NCI-H1417 treated with DMSO at 0.1 percent for 48 hours (cell line): ENCODE measurements at places on chromosomes 5 and 9.

DNA sequence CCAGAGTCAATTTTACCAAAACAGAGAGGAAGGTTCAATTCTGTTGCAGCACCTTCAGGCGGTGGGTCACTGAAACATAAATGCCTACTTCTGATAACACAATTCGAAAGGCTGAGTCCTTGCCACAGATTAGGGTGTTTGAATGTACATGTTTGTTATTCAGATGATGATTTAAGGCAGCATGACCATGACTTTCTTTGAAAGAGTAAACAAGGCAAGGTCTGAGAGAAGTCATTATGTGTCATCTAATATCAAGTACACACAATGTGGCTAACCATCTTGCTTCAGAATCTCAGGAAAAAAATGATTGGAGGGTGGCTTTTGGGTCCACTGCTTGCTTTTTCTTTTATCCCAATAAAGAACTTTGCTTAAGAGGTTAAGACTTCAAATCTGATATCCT, 457.5 kb downstream of the TAF11L14 start:
- DNase-seq, result no peak

DNA sequence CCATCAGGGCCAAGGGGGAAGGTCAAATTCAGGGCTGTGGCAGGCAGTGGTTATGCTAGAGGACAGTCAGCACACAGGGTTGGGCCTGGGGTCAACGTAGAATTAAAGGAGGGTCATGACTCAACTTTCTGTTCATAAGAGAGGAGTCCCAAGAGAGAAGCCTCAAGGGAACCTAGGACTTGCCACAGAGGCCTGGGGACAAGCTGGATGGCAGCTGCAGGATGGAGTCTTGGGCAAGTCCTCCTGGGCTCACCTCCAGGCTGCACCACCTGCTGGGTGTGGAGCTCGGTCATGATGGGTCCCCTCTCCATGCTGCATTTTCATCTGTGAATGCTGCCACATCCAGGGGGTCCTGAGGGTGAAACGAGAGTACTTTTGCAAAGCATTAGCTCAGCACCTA, 9.0 kb upstream of the WNK2 start:
- DNase-seq, result no peak

- no peak for DNase-seq
Observed at GRCh38 chr5:167284222-167284890, 1007.1 kb upstream of the WWC1 start.

DNA sequence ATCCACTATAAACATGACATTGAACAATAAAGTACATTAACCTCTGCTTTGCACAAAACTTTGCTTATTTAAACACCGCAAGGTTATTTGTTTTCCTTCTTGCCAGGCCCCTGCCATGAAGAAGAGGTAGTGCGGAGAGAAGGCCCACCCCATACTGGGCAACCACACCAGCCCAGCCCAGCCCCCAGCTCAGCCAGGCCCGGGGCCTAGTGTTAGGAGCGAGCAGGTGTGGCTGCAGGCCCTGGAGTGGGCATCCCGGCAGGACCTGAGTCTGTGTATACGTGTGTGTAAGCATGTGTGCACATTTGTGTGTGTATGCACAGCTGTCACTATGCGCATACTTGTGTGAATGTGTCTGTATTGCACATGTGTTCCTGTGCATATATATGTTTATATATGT, 90.4 kb upstream of the MVB12B start:
- no peak for DNase-seq

- no peak for DNase-seq
Observed at GRCh38 chr5:147092044-147092443, 142.8 kb upstream of the STK32A start.

DNA sequence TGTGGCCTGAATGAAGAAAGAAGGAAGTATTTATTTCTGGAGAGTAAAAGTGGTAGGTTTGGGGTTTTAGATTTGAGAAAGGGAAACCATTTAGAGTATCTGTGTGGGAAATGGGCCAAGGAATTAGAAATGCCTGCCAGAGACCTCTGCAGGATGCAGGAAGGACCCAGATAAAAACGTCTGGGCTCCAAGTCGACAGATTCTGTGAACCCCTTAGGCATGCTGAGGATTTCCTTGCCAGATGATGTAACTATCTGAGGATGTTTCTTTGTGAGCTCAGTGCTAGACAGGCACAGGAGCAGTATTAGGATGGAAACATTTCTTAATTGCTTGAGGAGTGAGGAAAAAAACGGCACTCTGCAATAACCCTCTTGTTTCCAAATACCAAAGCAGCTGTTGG, 251.8 kb upstream of the DMRT1 start:
- no peak for DNase-seq

DNA sequence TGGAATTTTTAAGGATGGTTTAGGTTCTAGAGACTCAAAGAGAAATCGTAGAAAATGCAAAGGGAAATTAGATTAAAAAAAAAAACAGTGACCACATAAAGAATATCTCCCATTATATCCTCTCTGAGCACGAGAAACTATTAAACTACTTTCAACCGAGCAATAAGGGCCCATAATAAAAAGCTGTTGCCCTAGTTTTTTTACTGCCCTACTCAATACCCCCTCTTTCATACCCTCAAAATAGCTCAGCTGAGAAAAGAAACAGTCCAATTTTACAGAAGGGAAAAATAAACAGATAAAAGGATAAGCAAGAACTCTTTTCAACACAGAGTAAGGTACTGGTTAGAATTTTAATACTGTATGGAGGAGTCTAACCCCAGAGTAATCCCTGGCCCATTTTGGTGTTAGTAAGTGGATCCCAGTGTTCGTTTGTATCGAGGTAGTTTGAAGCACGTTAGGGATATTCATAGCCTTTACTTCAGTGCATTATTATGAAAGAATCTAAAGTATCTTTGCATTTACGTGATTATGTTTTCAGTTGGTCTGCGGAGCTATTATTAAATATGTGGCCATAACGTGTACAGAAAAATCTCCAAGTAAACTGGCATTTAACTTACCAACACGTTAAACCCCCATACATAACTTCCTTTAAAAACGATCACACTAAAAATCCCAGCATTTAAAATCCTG, 980 bp upstream of the RHOBTB3 start:
- no peak for DNase-seq

- no peak for DNase-seq
Observed at GRCh38 chr9:133282464-133283238, 7.7 kb upstream of the ABO start.

DNA sequence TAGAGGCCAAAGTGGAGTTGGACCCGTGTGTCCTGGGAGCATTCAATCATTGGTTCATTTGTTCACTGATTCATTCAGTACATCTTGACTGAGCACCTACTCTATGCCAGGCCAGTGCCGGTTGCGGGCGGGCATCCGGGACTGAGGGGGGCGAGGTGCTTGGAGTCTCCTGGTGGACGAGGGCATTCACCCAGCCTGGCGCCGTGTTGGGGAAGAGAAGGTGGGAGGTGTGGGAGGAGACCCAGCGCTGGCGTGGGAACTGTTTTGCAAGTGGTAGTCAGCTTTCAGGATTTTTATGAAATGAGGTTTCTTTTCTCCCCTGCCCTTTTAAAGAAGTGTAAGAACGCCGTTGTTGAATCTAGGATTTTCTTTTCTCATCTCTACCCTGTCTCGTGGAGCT, 37.2 kb downstream of the NCS1 start:
- DNase-seq, result no peak

DNA sequence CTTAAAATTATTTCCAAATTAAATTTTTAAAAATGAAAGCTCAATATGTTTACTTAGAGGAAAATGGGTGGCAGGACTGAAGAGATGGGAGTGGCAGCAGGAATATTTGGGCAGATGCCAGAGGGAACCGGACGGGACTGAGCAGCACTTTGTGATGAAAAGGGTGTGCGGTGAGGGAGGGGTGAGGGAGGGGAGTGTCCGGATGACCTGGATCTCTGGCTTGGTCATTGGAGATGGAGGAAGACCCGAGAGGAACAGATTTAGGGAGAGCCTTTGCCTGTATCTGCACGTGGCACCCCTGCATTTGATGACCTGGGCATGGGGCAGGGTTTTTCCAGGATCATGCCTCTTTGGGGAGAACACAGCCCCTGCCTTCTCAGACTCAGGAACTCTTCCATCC, 201.1 kb upstream of the MVB12B start:
- no peak for DNase-seq

DNA sequence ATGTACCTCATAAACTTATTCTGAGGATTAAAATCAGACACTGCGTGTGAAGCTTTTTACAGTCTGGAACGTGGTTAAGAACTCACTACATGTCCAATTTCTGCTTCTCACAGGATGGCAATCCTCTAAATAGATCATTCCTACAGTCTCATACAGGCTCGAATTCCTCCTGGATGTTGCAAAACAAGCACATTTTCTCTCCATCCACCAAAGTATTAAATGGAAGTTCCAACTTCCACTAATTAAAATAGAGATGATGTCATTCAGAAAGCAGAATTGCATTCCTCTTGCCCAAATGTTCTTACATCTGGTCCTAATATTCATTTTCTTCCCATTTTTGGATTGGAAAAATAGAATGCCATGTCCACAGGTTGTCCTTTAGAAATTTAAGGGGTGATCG, 145.5 kb upstream of the PCA3 start:
- DNase-seq, result no peak

GRCh38 chr5:176639981-176640380, 7.3 kb upstream of the TSPAN17 start:
- DNase-seq, result no peak

DNA sequence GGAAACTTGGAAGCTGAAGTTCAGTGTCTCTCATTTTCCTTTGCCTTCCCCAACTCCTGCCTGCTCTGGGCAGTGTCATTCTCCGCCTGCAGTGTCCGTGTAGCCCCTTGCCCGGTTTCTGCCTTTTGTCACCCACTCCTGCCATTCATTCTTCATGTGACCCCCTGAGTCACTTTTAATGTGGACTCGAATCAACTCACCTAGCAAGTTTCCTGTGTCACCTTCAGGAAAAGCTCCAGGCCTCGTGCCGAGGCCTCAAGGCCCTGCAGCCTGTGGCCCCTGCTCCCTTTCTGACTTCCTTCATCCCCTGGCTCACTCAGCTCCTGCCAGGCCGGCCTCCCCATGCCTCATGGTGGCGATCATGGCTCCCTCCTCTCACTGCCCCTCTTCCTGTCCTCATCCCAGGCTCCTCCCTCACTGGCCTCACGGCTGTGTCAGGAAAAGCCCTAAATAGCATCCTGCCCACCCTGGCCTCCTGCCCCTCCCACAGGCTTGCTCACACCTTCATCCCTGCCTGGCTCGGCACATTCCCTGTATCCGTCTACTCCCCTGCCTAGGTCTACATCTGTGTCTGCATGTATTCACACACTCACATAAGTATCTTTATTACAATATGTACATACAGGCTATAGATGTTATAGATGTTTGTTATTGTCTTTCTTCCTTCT, 294.9 kb downstream of the MED10 start:
- DNase-seq, result no peak

- peak; percentile 10 for DNase-seq
Observed at GRCh38 chr9:76585487-76586389, 126.8 kb downstream of the GCNT1 start.

DNA sequence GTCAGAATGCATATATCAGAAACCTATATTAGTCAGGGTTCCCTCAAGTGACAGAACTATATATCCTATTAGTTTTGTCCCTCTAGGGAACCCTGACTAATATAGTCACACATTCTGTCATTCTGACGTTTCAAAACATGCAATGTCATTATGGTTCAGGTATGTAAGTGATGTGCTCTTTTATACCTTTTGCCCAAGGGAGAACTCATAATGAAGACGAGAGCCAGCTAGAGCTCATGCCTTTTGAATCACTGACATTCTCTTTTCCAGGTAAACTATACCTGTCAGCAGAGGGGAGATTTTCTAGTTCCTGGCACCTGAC, 576.7 kb downstream of the LRRC70 start:
- DNase-seq, result no peak

DNA sequence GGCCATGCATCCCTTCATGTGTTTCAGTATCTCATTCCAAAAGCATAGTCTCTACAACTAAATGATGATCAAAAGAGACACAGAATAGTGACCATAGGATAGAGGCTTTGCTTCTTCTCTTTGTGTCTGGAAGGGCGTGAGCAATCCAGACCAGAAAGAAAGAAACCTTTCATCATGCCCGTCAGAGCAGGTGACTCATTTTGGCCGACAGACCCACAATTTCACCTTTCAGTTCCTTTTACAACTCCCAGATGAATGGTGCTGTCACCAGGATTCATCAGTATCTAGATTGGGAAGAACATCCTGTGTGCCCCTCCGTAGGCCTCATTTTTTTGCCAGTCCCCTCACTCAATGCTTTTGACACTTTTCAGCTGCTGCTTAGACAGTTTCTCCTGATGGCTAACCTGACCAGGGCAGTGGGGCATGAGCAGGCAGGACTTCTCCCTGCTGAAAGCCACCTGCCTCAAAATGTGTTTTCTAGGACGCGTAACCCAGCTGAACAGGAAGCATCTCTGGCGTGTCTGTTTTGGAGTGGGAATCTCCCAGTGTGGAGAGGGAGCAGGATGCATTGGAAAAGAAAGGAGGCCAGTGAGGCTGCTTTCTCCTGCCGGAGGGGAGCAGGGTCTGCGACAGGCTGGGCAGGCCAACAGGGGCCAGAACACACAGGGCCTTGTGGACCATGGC, 21.2 kb downstream of the ABLIM3 start:
- no peak for DNase-seq

DNA sequence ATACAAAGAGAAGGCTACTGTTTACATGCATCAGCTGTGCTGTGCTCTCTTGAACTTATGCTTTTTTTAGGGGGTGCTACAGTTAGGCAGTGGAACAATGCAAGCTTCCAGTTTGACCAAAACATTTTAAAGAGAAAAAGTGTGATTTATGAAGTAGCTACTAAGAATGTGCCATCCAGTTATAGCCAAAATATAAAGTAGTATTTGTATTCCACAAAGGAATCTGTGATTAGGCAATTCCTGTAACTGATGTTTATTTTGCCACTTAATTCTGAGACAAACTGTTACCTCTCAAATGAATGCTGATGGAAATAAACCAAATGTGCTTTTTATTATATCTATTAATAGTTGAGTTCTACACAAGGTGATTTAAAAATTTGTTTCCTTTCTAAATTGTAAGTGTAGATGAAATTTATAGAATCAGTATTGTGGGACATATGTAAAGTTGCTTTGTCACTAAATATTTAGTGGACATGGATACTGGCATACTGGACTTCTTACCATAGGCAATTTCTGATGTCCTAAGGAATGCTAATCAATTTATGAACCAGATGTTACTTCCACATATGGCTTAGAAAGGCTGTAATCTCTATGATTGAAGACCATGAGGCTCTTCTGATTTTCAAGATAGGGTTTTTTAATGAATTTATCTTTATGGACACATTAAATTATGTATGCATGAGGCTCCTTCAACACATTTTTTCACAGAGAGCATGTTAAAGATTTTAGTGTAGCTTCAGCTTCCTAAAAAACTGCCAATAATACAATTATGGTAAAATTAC, 410.2 kb downstream of the PRR16 start:
- DNase-seq, result no peak

DNA sequence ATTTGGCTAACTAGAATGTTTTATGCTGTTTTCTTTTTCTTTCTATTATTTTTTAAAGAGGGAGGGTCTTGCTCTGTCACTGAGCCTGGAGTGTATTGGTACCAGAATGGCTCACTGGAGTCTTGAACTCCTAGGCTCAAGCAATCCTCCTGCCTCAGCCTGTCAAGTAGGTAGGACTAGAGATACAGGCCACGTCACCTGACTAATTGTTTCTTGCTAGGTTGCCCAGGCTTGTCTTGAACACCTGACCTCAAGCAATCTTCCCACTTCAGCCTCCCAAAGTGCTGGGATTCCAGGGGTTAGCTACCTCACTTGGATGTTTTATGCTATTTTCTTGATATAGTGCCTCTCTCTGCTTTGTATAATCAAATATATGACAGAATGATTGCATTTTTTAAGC, 166.2 kb downstream of the AOPEP start:
- DNase-seq, result no peak
